ENCODE measurements at places on chromosomes 2 and 18. TPM values are rescaled to one million over a fixed set of nuclear protein-coding genes. Genes with fewer than 3 reads are reported as not detected.

Gene CDCA7
- 13.7 TPM for total RNA-seq

GRCh38 chr2:157783245-157783644, 92.9 kb downstream of the ACVR1 start:
- DNase-seq, result no peak

GRCh38 chr2:3679180-3679579, 21.2 kb downstream of the ALLC start:
- no peak for DNase-seq

GRCh38 chr2:241817126-241817820, 8.3 kb downstream of the NEU4 start:
- DNase-seq, result no peak

Gene NR4A2
- total RNA-seq, result 4.5 TPM

DNA sequence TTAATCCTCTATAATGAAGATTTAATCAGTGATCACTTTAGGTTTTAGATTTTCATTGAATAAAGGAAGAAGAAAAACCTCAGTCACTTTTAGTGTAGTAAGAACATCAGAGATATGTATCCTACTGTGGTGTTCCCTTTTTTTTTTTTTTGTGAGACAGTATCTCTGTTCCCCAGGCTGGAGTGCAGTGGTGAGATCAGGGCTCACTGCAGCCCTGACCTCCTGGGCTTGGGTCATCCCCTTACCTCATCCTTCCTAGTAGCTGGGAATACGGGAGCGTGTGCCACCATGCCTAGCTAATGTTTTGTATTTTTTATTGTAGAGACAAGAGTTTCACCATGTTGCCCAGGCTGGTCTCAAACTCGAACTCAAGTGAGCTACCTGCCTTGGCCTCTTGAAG, 5.1 kb downstream of the SLC39A10 start:
- DNase-seq, result no peak

Gene SALL3
- total RNA-seq, result 3.0 TPM

GRCh38 chr18:8874872-8875271, 169.5 kb downstream of the MTCL1 start:
- DNase-seq, result no peak

Gene MAP2
- 30.7 TPM for total RNA-seq

GRCh38 chr2:236607471-236608187, 38.0 kb downstream of the ACKR3 start:
- DNase-seq, result no peak

DNA sequence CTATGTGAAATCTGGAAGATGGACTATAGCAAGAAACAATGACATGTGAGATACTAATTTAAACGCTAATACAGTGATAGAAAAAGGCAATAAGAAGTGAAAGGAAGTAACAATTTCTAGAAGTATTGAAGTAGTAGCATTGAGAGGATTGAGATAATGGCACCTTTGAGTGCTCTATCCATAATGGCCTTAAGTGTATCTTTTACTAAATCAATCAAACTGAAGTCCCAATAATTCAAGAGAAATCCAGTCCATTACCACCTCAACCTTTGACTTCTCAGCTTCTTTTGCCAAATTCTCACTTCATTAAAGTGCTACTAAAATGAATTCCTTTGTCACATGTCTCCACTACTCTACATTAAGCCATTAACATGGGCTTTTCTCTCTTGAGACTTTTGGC, 82.6 kb upstream of the KYNU start:
- no peak for DNase-seq

DNA sequence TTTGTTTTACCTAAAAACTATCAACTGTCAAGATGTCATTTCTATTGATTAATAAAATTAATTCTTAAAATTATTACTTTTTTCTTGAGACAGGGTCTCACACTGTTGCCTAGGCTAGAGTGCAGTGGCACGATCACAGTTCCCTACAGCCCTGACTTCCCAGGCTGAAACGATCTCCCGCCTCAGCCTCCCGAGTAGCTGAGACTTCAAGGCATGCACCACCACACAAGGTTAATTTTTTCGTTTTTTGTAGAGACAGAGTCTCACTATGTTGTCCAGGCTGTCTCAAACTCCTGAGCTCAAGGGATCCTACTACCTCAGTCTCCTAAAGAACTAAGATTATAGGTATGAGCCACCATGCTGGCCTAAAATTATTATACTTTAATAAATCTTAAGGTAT, 18.7 kb downstream of the HNRNPLL start:
- no peak for DNase-seq

GRCh38 chr2:181306785-181307184, 150.4 kb upstream of the ITGA4 start:
- no peak for DNase-seq

- DNase-seq, result no peak
These were observed 23.4 kb downstream of the NR4A2 start for GRCh38 chr2:156309167-156309566.

- DNase-seq, result no peak
These were observed 108.4 kb upstream of the CDC42EP3 start for GRCh38 chr2:37779611-37780386.

Gene CCDC148
- total RNA-seq, result 1.6 TPM

DNA sequence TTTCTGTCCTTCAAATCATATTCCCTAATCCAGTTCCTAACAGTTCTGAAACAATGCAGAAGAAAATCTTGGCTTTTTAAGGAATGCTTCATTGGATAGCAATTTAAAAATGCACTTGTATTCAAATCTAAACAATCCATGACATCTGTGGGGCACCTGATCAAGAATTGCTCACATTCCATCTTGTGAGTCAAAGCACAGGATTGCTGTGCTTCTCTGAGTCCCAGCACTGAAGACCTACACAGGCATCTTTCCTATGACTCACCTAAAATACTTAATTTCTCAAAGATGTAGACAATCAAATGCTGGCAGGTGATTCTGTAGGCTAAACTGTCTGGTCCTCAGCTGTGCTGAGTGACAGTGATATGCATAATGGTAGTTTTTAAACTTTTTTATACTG, 10.1 kb upstream of the ATP8B1 start:
- DNase-seq, result no peak

Gene SCN1A
- total RNA-seq, result not detected

- DNase-seq, result no peak
These were observed 240.0 kb downstream of the LOXHD1 start for GRCh38 chr18:46416706-46417638.

DNA sequence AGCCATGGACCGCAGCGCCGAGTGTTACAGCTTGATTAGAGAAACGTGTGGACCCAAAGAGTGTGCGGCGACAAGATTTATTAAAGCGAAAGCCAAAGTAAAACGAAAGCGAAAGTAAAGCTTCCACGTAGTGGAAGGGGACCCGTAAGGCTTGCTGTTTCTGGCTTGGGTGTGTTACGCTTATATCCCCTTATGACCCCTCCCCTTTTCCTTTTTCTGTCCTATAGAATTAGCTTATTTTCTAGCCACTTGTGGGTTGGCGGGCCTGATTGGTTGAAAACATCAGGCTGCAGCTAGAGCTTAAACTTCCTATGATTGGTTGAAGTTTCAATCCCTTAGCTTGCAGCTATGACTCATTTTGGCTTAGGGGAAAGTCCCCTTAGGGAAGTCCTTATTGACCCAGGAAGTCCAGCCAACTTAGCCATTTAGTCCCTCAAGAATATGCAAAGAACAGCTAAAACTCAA, 969.7 kb downstream of the DCDC2C start:
- DNase-seq, result no peak

GRCh38 chr2:138104071-138104470, 139.8 kb downstream of the HNMT start:
- DNase-seq, result no peak

DNA sequence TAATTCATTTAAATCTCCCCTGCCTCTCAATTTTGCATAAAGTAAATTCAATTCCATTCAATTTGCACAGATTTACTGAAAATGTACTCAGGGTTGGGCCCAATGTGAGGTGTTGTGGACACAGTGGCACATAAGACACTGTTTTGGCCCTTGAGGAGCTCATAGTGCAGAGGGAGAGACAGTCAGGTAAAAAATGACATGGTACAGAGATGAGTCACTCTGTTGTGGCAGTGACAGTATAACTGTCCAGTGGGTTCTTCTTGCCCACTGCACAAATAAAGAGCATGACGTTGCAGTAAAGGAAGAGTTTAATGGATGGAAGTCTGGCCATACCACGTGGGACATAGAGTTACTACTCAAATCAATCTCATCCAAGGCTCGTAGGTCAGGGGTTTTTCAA, 400.3 kb upstream of the TRIB2 start:
- DNase-seq, result no peak

Gene MAP3K19
- total RNA-seq, result 2.7 TPM

GRCh38 chr2:240254337-240255164, 114.1 kb upstream of the OTOS start:
- DNase-seq, result no peak

- no peak for DNase-seq
These were observed 76.3 kb upstream of the WIPF1 start for GRCh38 chr2:174673876-174674275.

DNA sequence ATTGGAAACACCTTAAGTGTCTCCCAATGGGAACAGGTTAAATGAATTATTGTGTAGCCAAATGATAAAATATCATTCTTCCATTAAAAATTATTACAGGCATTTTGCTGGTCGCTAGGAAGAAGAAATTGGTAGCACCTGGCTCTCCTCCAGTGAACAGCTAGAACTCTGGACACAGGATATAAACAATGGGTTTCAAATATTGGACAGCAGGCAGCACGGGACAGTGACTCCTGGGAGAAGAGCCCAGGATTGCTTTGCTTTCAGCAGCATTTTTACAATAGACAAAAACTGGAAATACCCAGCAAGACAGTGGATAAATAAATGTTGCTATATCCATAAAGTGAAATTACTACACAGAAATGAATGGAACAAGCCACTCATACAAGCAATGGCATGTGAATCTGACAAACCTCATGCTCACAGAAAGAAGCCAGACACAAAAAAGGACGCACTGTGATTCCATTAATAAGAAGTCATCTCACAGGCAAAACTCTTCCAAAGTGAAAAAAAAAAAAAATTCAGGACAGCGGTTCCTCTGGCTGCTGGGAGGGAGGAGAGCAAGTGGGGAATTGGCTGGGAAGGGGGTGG, 50.5 kb downstream of the LAMA1 start:
- no peak for DNase-seq

DNA sequence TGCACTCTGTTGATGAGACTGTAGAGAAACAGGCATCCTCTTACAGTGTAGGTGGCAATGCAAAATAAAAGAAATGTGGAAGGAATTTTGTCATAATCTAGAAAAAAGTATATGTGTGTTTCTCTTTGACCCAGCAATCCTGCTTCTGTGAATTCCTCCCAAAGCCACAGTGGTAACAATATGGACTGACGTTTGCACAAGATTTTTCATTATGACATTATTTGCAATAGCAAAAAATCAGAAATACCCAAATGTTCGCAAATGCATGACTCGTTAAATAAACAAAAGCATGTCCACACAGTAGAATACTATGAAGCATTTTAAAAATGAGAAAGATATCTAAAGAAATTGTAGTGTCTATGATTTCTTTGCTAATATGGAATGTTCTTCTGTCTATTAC, 255.2 kb upstream of the NRP2 start:
- no peak for DNase-seq

All from prostate gland (tissue), 2 donors.